ENCODE measurements at places on chromosomes 12 and 14.

DNA sequence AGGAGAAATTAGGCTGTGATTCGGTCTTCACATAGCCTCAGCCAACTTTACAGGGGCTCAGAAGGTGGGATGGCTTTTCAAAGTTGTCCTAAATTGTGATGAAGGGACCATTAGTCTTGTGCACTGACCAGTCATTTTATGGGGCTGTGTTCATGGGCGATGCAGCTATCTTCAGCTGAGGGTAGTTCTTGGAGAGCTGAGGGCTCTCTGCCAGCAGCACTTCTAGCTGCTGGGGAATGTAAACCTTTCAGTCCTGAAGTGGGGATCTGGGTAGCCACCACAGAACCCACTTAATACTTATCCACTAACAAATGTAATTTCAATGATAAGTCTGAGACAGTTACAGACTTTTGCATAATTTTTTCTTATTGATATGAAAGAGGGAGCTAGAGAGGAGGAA, 270.6 kb downstream of the AEBP2 start:
- DNase-seq: no peak

GRCh38 chr14:97706819-97707218, 909.6 kb downstream of the VRK1 start:
- DNase-seq: no peak

GRCh38 chr12:80099259-80099658, at the start of gene OTOGL:
Gene OTOGL (plus strand): TSS chr12:80099537. CDS start chr12:80209432, 109,895 bp downstream.
- no peak for DNase-seq

DNA sequence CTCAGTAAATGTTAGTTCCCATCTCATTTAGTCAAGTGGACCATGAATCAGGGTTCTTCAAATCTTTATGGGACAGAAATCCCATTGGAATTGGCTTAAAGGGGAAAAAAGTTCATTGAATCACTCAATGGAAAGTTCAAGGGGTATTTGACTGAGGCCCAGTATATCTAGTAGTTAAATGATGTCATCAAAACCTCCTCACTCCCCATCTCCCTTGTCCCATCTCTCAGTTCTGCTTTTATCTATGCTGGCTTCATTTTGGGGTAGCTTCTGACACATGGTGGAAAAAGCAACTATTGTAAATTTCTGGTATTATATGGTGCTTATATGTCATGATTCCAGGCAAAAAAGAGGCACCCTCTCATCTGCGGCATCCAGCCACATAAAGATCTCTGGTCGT, 51.9 kb downstream of the DAAM1 start:
- no peak for DNase-seq

GRCh38 chr12:27309293-27309994, 23.2 kb upstream of the BMAL2 start:
- no peak for DNase-seq

DNA sequence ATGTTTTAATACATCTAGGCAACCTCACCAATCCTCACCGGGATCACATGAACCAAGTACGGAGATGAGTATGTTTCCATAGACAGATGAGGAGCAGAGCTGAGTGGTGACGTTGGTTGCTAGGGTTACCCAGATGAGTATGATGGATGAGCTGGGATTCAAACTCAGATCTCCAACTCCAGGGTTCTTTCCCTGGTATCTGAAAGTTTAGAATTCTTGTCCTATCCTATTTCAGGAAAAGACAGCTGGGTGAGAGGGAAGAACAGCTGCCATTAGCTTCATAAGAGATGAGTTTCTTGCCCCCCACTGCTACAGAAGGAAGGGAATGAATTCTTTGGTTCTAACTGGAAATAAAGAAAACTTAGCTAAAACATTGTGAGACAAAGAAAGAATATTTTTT, 728.9 kb upstream of the TBX3 start:
- DNase-seq: no peak

DNA sequence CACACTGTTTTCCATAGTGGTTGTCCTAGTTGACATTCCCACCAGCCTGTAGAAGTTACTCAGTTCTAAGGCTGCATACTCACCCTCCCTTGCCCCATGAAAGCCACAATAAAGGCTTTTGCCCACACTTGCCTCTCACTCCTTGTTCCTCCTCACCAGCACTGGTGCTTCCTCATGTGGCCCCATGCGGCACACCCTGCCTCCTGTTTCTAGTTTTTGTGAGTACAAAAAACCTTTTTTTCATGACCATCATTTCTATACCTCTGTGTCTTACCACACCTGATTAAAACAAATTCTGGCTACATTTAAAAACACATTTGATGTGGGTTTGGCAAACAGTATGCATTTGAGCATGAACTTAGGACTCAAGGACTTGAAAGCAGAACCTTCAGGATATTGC, 40.7 kb upstream of the RIN3 start:
- DNase-seq: no peak

DNA sequence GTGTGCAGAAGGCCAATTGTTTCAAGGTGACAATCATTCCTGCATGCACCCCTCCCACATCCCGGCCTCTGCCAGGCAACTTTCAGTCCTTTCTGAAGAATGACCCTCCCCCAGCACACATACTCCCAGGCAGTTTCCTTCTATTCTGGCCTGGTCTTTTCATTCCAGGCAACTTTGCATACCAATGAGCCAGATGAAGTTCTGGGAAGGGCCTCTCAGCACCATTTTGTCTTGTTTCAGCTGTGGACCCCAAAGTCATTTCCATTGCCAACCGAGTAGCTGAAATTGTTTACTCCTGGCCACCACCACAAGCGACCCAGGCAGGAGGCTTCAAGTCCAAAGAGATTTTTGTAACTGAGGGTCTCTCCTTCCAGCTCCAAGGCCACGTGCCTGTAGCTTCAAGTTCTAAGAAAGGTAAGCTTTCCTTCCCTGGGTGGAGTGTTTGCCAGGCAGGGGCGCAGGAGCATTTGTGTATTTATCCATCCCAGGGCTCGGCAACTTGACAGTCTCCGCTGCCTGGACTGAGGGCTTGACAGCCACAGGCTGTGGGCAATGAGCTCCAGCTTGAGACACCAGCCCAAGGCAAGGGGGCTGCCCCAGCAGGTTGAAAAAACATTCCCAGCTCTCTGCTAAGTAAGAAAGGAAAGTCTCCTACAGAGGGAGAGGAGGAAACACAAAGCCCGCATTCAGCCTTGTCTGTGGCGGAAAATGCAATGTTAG, 16.4 kb downstream of the BCL2L14 start:
- DNase-seq: no peak

- DNase-seq: no peak
Measured at GRCh38 chr12:88223519-88223918, 81.4 kb downstream of the TMTC3 start.
